Fibroblast of mammary gland (primary cell): ENCODE measurements at places on chromosomes 2 and 18.

DNA sequence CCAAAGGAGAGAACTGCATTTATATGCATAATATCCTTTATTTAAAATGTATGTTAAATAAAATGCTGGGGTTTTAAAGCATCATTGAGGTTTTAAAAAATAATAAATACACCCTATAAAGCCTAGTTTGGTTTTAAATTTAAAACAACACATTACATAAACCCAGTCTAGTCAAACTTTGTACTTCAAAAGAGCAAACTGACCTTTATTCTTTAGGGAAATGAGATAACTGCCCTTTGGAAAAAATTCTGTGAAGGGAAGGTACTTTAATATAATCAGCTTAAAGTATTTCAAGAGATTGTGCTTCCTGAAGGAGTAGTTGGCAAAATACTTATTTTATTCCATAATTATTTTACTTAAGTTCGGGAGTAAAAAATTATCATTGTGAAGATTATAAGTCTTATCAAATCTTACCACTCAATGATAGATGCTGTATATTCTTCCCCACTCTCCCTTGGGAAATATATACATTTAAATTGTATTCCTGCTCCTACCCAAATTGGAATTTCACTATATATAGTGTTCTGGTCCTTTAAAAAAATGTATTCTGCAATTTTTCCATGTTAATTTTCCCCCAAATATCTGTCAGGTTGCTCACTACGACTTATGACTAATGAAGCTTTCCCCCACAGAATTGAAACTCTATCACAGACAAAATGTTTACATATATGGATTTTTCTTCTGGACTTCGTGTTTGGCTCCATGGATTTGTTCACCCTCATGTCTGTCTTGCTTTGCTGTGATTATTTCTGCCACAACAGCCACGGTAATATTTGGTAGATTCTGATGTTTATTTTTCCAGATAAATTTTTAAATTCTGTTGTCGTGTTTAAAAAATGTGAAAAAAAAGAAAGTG is 42.1 kb downstream of the ZC3H6 start:
- DNase-seq, result no peak

GRCh38 chr2:223578846-223579245 is 23.3 kb downstream of the SCG2 start:
- peak; percentile 54 for DNase-seq

DNA sequence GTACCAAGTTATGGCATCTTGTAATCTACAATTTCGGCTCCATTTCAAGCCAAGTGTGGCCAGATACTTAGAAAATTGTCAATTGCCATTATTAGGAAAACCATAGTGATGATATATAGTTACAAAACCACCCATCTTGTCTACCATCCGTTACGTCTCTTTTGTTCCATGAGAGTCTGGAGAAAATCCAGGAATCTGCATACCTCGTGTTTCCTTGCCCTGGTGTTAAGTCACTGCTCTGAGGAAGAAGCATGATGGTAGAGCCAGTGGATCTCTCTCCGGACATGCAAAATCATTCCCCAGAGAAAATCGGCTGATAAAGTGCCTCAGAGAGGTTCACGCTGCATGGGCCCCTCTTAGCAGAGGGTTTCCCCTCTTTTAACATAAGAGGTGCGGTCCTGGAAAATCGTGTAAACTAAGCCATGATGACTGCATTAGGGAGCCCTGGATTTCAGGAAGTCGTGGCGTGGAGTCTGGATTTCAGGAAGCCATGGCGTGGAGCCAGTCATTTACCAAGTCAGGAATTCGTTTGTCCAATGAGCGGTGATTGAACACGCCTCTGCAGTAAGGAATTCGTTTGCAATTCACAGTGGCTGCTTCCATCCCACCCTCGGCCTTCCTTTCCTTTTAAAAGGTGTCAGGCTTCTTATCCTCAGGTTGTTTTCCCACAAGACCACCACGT is 158.5 kb upstream of the TPO start:
- DNase-seq, result no peak

DNA sequence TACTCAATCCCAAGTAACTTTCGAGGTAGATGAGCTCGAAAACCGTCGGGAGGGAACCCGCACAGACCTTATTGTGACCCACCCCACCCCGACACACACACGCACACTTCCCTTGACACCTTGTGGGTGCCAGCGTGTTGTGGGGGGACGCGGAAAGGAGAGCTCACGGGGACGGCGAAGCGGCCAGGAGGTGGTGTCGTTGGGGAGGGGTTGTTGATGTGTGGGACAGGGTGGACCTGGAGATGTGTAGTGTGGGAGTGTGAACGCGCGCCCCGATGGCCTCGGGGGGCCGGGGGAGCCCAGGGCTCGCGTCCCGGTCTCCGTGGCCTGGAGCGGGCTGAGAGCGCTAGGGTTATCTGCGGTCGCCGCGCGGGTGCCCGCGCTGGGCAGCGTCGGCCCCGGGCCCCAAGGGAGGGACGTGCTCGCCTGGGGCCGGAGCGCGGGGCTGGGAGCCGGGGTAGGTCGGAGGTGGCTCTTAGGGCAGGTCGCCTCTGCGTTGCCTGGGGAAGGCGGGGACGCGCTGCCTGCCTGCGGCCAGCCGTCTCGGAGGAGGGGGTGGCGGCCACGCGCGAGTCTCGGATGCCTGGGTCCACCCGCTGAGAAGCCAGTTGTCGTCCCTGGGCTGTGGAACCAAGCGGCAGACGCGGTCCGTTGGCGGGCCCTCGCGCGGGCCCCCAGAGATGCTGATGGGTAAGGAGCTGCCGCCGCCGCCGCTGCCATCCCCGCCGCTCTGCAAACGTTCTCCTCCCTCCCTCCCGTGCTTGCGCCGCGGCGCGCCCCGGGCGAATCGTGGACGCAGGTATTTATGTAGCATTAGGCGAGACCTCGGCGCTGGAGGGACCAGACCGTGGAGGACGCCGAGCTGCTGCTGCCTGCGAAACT is 1.6 kb downstream of the KLHL29 start:
- no peak for DNase-seq

DNA sequence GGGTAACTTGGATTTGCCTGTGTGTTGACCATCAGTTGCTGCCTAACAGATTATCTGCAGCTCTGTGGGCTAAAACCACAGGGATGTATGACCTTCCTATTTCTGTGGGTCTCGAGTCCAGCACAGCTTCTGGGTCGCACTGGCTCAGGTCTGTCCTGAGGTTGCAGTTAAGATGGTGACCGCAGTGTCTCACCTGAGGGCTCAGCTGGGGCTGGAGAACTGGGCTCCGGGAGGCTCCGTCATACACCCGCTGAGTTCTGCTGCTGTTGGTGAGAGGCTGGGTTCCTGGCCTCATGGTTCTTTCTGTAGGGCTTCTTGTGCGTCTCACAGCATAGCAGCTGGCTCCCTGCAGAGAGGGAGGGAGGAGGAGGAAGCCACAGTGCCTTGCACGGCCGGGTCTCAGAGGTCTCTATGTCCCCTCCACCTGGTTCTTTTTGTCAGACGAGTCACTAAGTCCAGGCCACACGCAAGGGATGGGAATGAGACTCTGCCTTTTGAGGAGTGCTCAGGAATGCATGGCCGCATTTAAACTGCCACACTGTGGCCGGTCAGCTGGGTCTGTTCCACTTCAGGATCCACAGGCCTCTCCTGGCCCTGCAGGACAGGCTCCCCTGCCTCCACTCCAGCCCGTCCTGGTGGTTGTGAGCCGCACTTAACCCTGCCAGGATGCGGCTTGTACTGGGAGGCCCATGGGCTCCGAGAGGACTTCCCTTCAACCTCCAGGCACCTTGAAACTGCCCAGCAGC is 67.2 kb downstream of the ADI1 start:
- DNase-seq, result no peak

- no peak for DNase-seq
Measured at GRCh38 chr18:48913201-48913600, 37.6 kb downstream of the SMAD7 start.

DNA sequence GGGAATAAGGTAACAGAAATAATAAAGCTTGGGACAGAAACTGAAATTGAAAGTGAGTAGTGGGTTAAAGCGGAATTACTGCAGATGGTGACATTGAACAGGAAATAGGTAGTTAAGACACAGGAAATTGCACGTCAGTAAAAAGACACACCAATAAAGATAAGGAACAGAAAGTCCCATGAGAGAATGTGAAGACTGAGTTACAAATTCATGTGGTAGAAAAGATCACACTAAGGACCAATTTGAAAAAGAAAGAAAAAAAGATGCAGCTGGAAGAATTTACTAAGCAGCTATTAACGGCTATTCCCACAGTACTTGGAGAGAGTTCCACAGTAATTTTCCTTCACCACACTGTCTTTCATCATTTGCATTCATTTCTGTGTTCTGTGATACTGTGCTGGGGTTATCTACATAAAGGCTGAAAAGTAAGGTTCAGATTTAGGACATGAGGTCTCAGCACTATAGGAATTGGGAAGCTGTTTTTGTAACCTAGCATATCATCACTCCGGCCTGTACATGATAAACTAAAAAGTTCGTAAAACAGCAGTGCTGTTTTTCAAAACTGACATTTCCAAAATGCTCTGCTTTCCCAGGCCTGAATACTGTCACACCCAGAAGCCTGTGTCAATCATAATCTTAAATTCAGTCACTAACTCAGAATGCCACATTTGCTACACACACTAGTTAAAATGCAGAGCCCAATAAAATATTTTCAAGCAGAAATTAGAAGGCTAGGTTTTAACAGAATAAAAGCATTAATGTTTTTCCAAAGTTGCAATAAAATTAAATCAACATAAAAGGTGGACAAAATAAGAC is 42.9 kb downstream of the SRBD1 start:
- DNase-seq, result peak; percentile 12

GRCh38 chr2:10137053-10137843 is 14.7 kb downstream of the RRM2 start:
- DNase-seq, result no peak

DNA sequence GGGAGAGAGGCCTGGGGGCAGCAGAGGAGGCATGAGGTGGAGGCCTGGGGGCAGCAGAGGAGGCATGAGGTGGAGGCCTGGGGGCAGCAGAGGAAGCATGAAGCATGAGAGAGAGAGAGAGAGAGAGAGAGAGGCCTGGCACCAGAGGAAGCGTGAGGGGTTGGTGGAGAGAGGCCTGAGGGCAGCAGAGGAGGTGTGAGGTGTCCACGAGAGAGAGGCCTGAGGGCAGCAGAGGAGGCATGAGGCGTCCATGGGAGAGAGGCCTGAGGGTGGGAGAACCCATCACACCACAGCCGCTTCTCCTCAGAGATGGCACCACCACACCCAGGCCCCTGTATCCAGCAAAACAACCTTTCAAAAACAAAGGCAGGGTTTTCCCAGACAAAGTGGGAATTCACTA is 55.7 kb upstream of the KCNG2 start:
- no peak for DNase-seq

DNA sequence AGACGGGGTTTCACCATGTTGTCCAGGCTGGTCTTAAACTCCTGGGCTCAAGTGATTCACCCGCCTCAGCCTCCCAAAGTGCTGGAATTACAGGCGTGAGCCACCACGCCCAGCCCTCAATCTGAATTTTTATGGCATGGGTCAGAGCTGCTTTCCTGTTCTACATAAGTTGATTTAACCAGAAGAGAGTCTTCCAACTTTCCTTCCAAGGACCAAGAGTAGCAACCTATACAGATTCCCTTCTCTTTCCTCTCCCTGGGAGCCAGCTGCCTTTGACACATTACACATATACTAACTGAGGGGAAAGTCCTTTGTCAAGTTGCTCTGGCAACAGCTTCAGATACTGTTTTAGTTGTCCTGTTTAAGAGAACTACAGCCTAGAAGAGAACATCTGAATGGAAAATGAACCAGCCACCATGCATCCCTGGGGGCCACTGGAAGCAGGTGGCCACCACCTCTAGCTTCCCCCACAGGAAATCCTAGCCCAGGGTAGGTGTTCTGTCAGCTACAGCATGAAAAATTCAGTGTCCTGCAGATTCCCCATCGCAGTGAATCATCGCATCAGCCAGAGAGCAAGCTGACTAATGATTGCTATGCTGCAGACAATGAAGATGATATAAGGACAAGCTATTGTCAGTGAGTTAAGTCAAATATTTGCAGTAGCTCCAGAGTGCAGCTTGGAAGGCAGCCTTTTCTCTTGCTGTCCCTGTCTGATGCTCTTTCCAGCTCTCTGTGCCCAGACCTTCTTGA is 62.9 kb downstream of the POMC start:
- peak; percentile 80 for DNase-seq

GRCh38 chr18:58337686-58338085 is 291.2 kb downstream of the ALPK2 start:
- DNase-seq, result peak; percentile 45

DNA sequence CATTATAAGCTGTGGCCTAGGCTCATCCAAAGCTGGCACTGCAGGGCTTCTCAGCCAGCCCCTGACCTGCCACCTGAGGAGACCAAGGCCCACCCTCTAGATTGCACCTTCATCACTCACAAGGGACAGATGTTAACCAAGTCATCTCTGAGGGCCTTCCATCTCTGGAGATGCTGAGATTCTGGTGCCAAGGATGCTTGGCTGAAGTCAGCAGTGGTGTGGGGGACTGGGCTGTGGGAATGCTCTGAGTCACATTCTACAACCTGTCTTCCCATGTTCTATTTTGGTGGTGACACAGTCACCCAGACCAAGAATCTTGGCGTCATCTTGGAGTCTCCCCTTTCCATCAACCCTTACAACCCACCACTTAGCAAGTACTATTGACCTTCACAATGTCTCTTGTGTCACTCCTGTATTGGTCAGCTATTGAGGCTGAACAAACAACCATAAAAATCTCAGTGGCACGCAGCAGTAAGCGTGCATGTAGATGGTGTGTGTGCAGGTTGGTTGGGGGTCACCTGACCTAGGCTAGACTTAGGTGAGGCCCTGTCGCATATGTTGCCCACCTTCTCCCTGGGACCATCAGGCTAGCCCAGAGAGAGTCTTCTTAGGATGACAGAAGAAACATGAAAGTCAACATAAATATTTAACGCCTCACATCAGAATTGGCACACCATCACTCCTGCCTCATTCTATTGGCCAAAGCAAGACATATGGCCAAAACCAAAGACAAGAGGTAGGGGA is 135.0 kb downstream of the SMAD7 start:
- no peak for DNase-seq

GRCh38 chr2:197931661-197932312 is 127.4 kb downstream of the PLCL1 start:
- peak; percentile 68 for DNase-seq

DNA sequence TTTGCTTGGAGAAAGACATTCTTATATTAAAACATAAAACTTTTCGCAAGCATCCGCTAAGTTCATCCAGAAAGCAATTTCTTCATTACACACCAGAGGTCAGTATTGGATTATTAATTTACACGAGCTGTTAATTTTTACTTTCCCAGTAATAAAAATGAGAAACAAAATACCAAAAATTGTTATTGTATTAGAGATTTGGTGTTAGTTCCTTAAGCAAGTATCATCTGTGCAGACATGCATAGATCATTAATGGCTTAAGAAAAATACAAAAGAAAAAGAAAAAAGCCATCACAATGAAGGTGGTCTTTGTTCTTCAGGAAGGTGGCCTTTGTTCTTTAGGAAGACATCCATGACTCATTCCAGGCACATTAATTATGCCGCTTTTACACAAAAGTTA is 53.6 kb upstream of the HNMT start:
- peak; percentile 29 for DNase-seq
